ENCODE measurements at places on chromosomes 6 and 20. TPM values are rescaled to one million over a fixed set of nuclear protein-coding genes. Genes with fewer than 3 reads are reported as not detected.

The SLC17A1 gene
- total RNA-seq, result not detected

The RBBP8NL gene
- not detected for total RNA-seq

The SLCO4A1 gene
- 56.9 TPM for total RNA-seq

The NEDD9 gene
- 33.7 TPM for total RNA-seq

The ZNF341 gene
- total RNA-seq, result 3.7 TPM

The UNC93A gene
- not detected for total RNA-seq

The ZHX3 gene
- 15.5 TPM for total RNA-seq

The OSER1 gene
- total RNA-seq, result 25.5 TPM

The CFB gene
- 0.52 TPM for total RNA-seq

DNA sequence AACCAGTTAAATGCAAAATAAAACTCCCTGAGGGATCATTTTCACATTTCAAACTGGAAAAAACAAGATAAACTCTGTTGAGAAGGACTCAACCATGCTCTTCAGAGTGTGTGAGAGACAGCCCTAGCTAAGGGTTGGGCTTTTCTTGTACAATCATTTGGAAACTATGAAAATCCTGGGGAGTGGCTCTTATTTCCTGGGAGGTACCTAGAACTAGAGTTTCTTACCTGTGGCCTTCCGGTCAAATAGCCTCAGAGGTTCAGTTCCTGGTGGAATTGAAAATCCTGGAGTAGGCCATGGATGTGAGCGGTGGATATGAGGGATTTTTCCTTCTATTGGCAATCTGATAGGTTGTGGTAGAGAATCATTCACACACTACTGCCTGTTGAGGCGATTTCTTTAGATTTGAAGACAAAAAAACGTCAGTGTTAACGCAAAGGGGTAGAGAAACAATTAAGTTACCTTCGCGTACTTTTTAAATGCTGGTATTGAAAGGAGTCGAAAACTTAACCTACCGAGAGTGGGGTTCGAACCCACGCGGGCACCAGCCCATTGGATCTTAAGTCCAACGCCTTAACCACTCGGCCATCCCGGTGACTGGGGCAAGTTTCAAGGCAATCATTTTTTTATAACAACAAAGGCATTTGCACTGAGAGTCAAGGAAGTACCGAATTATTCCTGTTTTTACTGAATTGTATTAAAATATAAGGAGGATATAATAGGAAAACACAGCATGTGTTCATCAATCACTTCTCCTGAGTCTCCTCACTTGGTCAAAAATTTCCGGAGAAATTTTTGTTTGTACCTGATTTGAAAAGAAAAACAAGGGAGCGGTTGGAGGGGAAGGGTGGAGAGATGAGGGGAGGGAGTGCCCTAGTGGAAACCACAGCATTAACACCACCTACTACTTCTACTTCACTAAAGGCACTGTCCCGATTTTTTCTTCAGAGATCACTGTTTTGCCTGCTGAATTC lies 191.3 kb downstream of the OR2B2 start:
- H3K36me3 ChIP-seq, result no peaks in the 10 kb centered on the region
- H3K4me3 ChIP-seq, result peak overlapping the region; percentile 42
- DNase-seq, result peak; percentile 31

GRCh38 chr20:47066484-47067270 lies 172.0 kb downstream of the EYA2 start:
- no peaks in the 10 kb centered on the region for H3K4me1 ChIP-seq
- H3K27me3 ChIP-seq, result peaks cover 24% of the 10 kb centered on the region
- H3K4me3 ChIP-seq, result no peak overlapping the region

GRCh38 chr20:8434326-8434876 lies 302.3 kb downstream of the PLCB1 start:
- H3K36me3 ChIP-seq, result no peaks in the 10 kb centered on the region
- no peaks in the 10 kb centered on the region for H3K4me1 ChIP-seq
- no peak overlapping the region for H3K27ac ChIP-seq
- no peaks in the 10 kb centered on the region for H3K27me3 ChIP-seq
- DNase-seq, result no peak

DNA sequence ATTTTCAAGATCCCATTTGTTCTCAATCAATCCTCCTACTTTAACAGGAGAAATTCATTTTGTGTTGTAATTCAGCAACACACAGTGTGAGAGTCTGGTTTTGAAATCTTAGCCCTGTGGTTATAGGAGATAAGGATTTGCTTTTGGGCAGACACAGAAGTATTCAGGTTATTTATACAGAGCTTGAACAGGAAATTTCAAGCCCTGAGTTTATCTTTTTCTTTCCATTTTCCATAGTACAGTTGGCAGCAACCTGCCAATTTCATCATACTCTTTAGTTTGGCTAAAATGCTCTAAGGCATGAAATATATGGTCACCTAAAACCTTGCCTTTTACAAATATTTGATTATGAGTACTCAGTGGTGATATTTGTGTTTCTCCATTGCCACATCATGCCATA lies 41.4 kb downstream of the PKIB start:
- no peak overlapping the region for H3K27ac ChIP-seq
- H3K4me1 ChIP-seq, result no peaks in the 10 kb centered on the region
- H3K36me3 ChIP-seq, result no peaks in the 10 kb centered on the region
- no peak for DNase-seq
- H3K4me3 ChIP-seq, result no peak overlapping the region
- H3K27me3 ChIP-seq, result no peaks in the 10 kb centered on the region

GRCh38 chr6:168210239-168211105 lies 109.1 kb downstream of the DACT2 start:
- no peak overlapping the region for H3K27ac ChIP-seq
- H3K27me3 ChIP-seq, result peaks cover 5% of the 10 kb centered on the region

DNA sequence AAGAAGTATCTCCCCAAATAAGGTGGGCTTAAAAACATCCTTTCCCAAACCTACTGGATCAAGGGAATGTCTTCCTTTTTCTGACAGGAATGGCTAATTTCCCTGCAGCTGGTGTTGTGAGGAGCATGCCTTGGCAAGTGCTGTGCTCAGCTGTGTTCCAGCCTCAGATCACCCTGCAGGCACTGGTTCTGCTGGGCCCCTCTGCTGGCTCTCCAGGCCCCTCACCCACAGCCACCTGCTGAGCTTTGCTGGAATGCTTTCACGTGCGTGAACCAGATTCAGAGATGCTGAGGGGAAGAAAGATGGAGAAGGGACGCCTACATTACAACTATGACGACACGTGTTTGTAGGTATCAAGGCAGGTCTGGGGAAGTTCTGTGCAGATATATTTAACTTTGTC lies 71.3 kb upstream of the FOXC1 start:
- H3K27ac ChIP-seq, result no peak overlapping the region
- H3K4me1 ChIP-seq, result peaks cover 5% of the 10 kb centered on the region
- DNase-seq, result no peak
- peaks cover 2% of the 10 kb centered on the region for H3K36me3 ChIP-seq
- H3K4me3 ChIP-seq, result no peak overlapping the region
- H3K27me3 ChIP-seq, result no peaks in the 10 kb centered on the region

DNA sequence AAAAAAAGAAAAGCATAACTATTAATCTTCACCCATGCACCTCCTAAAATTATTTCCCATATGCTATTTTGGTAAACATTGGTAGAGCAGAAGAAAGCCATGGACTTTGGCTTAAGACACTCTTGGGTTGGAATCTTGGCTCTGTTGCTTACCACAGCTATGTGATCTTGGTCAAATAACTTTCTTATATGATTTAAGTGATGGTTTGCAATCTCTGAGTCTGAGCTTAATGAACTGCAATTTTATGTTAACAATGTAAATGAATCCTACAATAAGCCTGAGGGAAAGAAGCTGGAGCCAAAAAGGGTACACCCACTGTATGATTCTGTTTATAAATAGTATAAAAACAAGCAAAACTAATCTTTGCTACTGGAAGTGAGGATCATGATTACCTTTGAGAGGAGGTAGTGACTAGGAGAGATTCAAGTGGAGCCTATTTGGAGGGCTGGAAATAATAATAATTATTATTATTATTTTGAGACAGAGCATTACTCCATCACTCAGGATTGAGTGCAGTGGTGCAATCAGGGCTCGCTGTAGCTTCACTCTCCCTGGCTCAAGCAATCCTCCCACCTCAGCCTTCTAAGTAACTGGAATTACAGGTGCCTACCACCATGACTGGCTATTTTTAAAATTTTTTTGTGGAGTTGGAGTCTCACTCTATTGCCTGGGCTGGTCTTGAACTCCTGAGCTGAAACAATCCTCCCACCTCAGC lies 34.5 kb downstream of the ABRACL start:
- no peaks in the 10 kb centered on the region for H3K27me3 ChIP-seq

- peaks cover 7% of the 10 kb centered on the region for H3K36me3 ChIP-seq
- DNase-seq, result no peak
- peaks cover 38% of the 10 kb centered on the region for H3K4me1 ChIP-seq
- no peak overlapping the region for H3K27ac ChIP-seq
Observed at GRCh38 chr6:26230351-26230750, 134.6 kb upstream of the BTN3A2 start.

DNA sequence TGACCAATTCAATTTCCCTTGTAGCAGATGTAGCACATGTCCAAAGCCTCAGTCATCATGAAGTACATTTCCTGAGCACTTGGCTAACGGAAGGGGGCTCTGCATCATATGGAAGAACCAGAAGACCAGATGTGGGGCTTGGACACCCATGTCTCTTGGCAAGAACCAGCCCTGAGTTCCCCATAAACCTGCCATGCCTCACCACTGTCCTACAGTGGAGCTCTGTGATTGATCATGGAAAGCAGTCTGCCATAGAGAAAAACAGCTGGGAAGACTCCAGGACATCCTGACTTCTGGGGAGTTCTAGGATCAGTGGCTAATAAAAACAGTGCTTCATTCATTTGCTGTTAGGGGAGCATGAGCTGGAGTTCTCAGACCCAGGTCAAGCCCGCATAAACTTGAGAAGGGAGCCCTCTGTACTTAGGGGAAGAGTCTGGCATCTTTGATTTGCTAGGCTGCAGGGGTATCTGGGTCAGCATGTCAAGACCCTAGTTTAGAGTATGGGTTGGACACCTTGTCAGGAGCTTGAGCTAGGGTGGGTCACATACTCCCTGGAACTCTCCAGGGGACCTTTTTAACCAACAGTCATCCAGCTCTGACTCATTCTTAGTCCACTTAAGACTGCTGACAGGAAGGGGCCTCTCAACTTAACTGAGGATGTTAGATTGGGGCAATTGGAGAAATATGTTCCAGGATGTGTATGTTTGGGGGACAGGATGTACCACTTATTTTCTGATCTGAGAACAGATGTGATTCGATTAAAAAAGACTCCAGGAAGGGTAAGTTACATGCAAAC lies 26.3 kb upstream of the TRAM2 start:
- DNase-seq, result no peak
- H3K4me3 ChIP-seq, result no peak overlapping the region
- H3K27ac ChIP-seq, result no peak overlapping the region
- H3K27me3 ChIP-seq, result peaks cover 3% of the 10 kb centered on the region
- peaks cover 8% of the 10 kb centered on the region for H3K4me1 ChIP-seq
- no peaks in the 10 kb centered on the region for H3K36me3 ChIP-seq

DNA sequence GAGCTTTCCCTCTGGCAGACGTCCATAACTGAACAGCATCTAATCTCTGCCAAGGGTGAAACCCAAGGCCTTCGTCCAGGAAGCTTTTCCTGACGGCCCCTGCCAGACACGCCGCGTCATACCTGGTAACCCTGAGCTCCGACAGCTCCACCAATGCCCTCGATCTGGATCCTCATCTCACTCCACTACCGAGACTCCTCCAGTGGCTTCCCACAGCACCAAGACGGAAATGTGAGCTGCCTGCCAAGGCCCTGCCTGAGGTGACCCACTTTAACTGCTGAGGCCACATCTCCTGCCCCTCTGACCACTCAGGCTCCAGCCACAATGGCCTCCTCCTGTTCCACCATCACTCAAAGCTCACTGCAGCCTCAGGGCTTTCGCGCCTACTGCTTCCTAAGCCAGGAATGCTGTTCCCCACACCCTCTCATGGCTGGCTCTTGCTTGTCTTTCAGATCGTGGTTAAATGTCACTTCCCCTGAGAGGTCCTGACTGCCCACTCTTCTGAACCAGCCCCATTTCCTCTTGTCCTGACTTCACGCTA lies 143.2 kb downstream of the PREX1 start:
- no peak for DNase-seq
- no peak overlapping the region for H3K4me3 ChIP-seq
- peaks cover 10% of the 10 kb centered on the region for H3K36me3 ChIP-seq
- H3K27ac ChIP-seq, result peak overlapping the region; percentile 4
- H3K27me3 ChIP-seq, result no peaks in the 10 kb centered on the region
- H3K4me1 ChIP-seq, result peaks cover 3% of the 10 kb centered on the region

GRCh38 chr6:112300896-112301295 lies 46.2 kb upstream of the RFPL4B start:
- no peak overlapping the region for H3K4me3 ChIP-seq
- no peaks in the 10 kb centered on the region for H3K36me3 ChIP-seq
- H3K27ac ChIP-seq, result no peak overlapping the region
- peaks cover 11% of the 10 kb centered on the region for H3K27me3 ChIP-seq
- DNase-seq, result no peak

DNA sequence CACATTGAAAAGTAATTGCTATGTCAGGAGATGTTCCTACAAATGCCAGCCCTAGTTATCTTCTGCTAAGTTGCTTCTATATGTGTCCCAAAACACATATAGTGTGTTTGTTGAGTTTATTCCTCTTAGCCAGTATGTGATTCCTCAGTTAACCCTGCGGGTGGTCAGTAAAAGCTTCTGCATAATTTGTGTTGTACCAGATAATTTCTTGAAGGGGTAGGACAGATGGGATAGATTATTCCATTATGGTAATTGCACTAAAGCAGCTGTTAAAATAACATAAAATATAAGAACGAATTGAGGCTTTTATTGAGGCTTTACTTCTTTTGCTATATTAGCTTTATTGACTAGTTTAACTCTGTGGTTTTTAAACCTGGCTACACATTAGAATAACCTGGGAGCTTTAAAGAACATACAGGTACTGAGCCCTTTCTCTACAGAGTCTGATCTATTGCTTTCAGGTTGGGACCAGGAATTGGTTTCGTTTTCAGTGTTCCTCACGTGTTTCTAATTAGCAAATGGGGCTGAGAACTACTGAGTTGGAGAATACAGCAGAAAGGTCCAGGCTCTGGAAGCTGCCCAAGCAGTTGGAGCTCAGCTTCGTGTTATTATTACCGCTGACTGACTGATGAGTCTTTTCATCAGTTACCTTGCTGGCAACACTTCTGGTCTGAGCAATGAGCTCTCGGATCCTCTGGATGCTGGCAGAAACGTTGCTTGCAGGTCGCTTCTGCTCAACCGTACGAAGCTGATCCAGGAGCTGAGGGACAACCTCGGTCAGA lies 56.9 kb downstream of the FAM229B start:
- peaks cover 5% of the 10 kb centered on the region for H3K27me3 ChIP-seq
- H3K36me3 ChIP-seq, result no peaks in the 10 kb centered on the region
- no peak overlapping the region for H3K4me3 ChIP-seq

GRCh38 chr6:111086685-111087084 lies 618 bp upstream of the SLC16A10 start:
- peak overlapping the region; percentile 63 for H3K27ac ChIP-seq
- H3K27me3 ChIP-seq, result no peaks in the 10 kb centered on the region
- H3K4me3 ChIP-seq, result peak overlapping the region; percentile 79
- peaks cover 33% of the 10 kb centered on the region for H3K4me1 ChIP-seq

- no peak overlapping the region for H3K27ac ChIP-seq
- no peaks in the 10 kb centered on the region for H3K4me1 ChIP-seq
- no peak overlapping the region for H3K4me3 ChIP-seq
- H3K27me3 ChIP-seq, result no peaks in the 10 kb centered on the region
- no peak for DNase-seq
Observed at GRCh38 chr6:91538622-91539021, 951.8 kb upstream of the MAP3K7 start.
